ENCODE measurements at places on chromosomes 2 and 18. TPM values are rescaled to one million over a fixed set of nuclear protein-coding genes. Genes with fewer than 3 reads are reported as not detected.

Gene MYO5B
- 19.1 TPM for total RNA-seq

DNA sequence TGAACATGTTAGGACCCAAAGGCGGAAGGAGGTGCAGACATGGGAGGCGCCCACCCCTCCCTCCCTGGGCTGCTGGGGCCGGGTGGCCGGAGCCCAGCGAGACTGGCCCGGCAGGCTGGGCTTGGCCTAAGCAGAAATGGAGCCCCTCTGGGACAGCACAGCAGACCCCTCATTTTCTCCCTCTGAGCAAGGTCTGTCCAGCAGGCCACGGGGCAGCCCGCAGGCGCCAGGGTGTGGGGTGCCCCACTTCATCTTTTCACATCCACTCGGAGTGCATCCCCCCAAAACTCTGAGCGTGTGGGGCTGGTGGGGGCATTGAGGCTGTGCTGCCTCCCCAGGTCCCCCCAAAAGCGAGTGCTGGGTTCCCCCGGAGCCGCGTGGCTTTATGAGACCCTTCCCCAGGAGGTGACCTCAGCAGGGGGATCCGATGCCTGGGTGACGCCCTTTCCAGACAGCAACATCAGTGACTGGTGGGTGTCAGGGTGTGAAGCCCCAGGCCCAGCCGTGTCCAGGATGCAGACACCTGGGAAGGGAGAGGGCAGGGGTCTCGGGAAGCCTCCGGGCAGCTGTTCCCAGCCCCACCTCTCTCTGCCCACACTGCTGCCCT is 36.7 kb upstream of the GPC1 start:
- H3K27me3 ChIP-seq, result no peaks in the 10 kb centered on the region
- no peaks in the 10 kb centered on the region for H3K36me3 ChIP-seq
- H3K4me3 ChIP-seq, result no peak overlapping the region
- DNase-seq, result no peak
- H3K4me1 ChIP-seq, result no peaks in the 10 kb centered on the region

GRCh38 chr2:19140463-19141208 is 217.8 kb downstream of the OSR1 start:
- no peaks in the 10 kb centered on the region for H3K27me3 ChIP-seq
- no peaks in the 10 kb centered on the region for H3K36me3 ChIP-seq
- peaks cover 8% of the 10 kb centered on the region for H3K4me1 ChIP-seq

DNA sequence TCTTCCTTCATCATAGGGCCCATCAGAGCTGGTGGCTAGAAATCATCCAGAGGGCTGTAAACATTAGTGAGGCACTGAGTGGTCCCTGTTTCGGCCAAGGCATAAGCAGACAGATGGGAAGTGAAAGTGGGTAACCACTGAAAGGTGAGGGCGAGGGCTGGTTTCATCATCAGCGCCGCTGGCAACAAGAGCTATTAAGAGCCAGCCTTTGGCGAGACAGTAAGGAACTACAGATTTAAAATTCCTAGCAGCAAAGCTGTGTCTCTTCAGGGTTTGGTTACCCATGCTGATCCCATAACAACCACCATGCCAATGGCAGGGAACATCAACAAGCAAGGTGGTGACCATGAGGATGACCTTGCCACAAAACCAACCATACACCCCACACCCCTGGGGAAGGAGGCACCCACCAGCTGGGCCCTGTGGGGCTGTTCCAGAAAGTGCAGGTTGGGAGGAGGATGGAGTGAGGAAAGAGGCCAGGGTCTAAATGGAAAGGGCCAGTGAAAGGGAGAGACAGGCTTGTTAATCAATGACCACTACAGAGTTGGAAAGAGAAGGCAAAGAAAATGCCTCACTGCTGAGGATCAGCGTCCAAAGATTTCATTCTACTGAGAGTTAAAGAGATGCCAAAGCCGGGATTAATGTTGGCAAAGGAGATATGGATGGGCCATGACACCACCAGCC is 9.0 kb upstream of the SLC20A1 start:
- no peak for DNase-seq
- no peaks in the 10 kb centered on the region for H3K27me3 ChIP-seq
- H3K4me1 ChIP-seq, result peaks cover 2% of the 10 kb centered on the region
- no peak overlapping the region for H3K27ac ChIP-seq
- H3K36me3 ChIP-seq, result no peaks in the 10 kb centered on the region
- no peak overlapping the region for H3K4me3 ChIP-seq

DNA sequence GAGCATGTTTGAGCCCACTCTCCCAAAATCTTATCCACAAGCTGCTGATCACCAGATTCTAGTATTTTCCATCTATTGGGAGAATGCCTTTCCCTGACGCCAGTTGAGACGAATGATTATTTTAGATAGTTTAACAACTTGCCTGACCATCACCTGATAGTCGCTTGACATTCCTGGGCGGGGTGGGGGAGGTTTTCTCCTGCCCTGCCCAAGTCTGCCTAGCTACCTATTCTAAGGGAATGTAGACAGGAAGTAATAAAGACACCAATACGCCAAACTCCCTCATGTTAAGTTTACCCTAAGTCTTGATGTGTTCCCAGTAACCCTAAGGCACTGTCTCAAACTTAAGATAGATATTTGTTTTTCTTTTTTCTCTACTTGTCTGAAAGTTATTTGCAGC is 4.6 kb upstream of the ACAA2 start:
- no peak overlapping the region for H3K27ac ChIP-seq
- H3K27me3 ChIP-seq, result no peaks in the 10 kb centered on the region
- no peaks in the 10 kb centered on the region for H3K36me3 ChIP-seq
- no peaks in the 10 kb centered on the region for H3K4me1 ChIP-seq
- DNase-seq, result no peak
- H3K4me3 ChIP-seq, result no peak overlapping the region

Gene TMEM198
- total RNA-seq, result 25.6 TPM

- no peaks in the 10 kb centered on the region for H3K36me3 ChIP-seq
- H3K4me3 ChIP-seq, result no peak overlapping the region
- no peaks in the 10 kb centered on the region for H3K27me3 ChIP-seq
- no peaks in the 10 kb centered on the region for H3K4me1 ChIP-seq
- DNase-seq, result peak; percentile 66
- no peak overlapping the region for H3K27ac ChIP-seq
These were observed 547.2 kb upstream of the TMEFF2 start for GRCh38 chr2:192741889-192742288.

DNA sequence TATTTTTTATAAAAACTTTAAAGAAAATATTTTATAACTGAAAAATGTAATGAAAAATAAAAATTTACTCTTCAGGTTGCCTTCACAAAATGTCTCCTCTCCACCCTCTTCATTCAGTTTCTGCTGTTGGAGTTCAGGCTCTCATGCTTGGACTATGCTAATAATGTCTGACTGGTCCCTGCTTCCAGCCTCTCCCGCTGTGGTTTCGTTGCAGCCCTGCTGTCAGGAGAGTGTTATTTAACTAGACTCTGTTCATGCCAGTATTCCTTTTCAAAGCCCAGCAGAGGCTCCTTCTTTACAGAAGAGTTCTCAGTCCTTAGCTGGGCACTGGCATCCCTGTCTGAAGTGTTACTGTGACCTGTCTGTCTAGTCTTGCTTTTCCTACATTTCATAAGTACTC is 40.4 kb downstream of the CLIP4 start:
- H3K36me3 ChIP-seq, result no peaks in the 10 kb centered on the region
- H3K27me3 ChIP-seq, result no peaks in the 10 kb centered on the region
- H3K27ac ChIP-seq, result no peak overlapping the region
- H3K4me1 ChIP-seq, result peaks cover 13% of the 10 kb centered on the region
- H3K4me3 ChIP-seq, result no peak overlapping the region

Gene C2orf80
- not detected for total RNA-seq

GRCh38 chr2:157911750-157912149 is 35.6 kb upstream of the ACVR1 start:
- no peak for DNase-seq
- no peaks in the 10 kb centered on the region for H3K4me1 ChIP-seq
- H3K27me3 ChIP-seq, result no peaks in the 10 kb centered on the region

- no peaks in the 10 kb centered on the region for H3K36me3 ChIP-seq
- no peaks in the 10 kb centered on the region for H3K27me3 ChIP-seq
- H3K27ac ChIP-seq, result no peak overlapping the region
- no peak for DNase-seq
These were observed 189.3 kb downstream of the ANAPC1 start for GRCh38 chr2:111694700-111695101.

DNA sequence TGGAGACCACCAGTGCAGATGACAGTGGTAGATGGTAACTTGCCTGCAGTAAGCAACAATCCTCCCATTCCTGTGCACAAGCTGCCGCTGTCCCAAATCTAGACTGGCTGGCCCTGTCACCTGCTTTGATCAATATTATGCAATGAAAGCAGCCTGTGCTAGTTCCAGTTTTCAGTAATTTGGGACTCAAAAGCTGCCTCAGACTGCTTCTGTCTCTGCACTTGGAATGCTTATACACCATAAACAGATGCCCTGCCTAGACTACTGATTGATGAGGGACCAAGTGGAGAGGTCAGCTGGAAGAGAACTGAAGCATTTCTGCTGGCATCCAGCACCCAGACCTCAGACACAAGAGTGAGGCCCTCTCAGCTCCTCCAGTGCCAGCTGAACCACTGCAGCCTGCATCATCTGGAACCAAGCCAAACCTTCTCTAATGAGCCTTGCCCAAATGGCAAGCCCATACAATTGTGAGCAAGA is 24.9 kb downstream of the CCBE1 start:
- H3K27me3 ChIP-seq, result no peaks in the 10 kb centered on the region
- no peaks in the 10 kb centered on the region for H3K36me3 ChIP-seq
- H3K4me3 ChIP-seq, result no peak overlapping the region
- H3K4me1 ChIP-seq, result no peaks in the 10 kb centered on the region
- no peak for DNase-seq

Gene HOXD9
- total RNA-seq, result not detected

DNA sequence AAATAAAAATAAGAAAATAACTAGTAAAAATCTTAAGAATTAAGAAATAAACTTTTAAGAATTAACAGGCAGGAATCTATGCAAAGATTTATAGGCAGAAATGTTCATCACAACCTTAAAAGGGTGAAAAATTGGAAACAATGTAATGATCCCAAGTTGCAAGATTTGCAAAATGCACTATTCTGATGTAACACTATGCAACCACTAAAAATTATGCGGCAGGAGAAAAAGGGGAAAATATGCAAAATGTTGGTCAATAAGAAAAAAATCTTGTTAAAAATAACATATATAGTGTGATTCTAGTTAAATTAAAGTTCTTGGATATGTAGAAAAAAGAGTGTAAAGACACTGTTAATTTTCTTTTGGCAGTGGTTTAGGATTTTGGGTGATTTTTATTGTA is 132.8 kb downstream of the UPP2 start:
- no peaks in the 10 kb centered on the region for H3K36me3 ChIP-seq
- H3K27me3 ChIP-seq, result no peaks in the 10 kb centered on the region
- H3K4me3 ChIP-seq, result no peak overlapping the region
- no peak overlapping the region for H3K27ac ChIP-seq
- H3K4me1 ChIP-seq, result no peaks in the 10 kb centered on the region

DNA sequence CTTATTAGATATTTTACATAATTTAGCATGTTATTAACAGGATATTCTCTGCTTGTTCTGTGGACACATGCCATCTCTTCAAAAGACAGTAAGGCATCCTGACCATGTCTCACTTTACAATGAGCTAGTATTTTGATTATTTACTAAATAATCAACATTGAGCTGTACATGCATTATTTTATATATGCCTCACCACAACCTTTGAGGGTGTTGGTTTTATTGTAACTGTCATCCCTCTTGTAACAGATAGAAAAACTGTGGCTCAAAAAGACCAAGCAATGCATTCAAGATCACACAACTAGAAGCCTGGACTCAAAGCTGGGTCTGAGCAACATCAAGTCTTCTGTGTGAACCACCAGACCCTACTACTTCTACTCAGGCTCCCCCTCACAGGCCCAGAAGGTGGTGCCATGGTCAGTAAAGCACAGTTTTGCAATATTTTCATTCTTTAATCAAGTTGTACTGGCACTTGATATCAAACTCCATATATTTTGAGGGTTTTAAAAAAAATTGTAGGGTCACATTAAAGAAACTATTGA is 105.1 kb upstream of the ARL5A start:
- H3K4me3 ChIP-seq, result no peak overlapping the region
- DNase-seq, result no peak
- H3K27me3 ChIP-seq, result no peaks in the 10 kb centered on the region
- H3K27ac ChIP-seq, result no peak overlapping the region
- peaks cover 8% of the 10 kb centered on the region for H3K4me1 ChIP-seq

GRCh38 chr2:162030363-162031190 is 43.4 kb downstream of the DPP4 start:
- no peak overlapping the region for H3K27ac ChIP-seq
- H3K27me3 ChIP-seq, result no peaks in the 10 kb centered on the region
- H3K4me3 ChIP-seq, result no peak overlapping the region
- DNase-seq, result no peak

DNA sequence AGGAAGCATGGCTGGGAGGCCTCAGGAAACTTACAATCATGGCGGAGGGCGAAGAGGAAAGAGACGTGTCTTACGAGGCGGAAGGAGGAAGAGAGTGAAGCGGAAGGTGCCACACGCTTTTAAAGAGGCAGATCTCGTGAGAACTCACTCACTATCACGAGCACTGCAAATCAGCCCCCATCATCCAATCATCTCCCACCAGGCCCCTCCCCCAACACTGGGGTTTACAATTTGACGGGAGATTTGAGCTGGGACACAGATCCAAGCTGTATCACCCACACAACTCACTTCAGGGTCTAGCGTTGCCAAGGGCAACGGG is 5.1 kb upstream of the BOK start:
- peaks cover 10% of the 10 kb centered on the region for H3K4me1 ChIP-seq
- H3K27ac ChIP-seq, result no peak overlapping the region
- DNase-seq, result no peak

DNA sequence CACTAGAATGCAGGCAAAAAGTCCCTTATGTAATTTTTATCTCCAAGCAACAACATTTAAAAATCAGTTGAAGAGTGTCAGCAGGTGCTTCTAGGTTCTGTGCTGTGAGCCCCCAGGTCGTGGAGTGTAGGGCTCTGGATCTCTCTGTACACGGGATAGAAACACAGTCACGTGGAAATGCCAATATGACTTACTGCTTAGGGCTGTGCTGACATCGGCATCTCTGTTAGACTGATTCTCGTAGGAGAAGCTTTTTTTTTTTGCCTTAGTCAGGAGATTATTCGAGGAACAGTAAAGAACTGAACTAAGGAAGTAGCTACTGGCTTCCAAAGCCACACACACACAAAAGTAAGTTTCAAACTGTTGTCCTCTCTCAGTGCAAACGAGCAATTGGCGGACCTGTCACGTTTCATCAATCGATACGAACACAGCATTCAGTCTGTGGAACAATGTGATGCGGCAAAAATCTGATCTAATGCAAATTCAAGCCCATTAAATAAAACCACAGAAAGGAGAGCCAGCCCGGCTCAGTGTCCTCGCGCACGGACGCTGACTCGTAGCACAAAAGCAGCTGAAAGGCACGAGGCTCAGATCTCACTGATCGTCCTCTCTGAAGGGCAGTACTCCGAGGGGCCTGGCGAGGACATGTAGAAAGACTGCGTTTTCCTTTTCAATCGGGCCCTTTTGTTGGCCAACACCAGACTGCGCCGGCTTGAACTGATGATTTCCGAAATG is 41.5 kb downstream of the PRELID3A start:
- no peak overlapping the region for H3K4me3 ChIP-seq
- H3K27ac ChIP-seq, result no peak overlapping the region
- H3K27me3 ChIP-seq, result no peaks in the 10 kb centered on the region
- H3K4me1 ChIP-seq, result no peaks in the 10 kb centered on the region

- no peaks in the 10 kb centered on the region for H3K36me3 ChIP-seq
- no peak overlapping the region for H3K27ac ChIP-seq
- H3K4me1 ChIP-seq, result no peaks in the 10 kb centered on the region
- DNase-seq, result no peak
- H3K4me3 ChIP-seq, result no peak overlapping the region
These were observed 212.1 kb upstream of the NRXN1 start for GRCh38 chr2:51243892-51244535.

Gene CD8A
- 0.24 TPM for total RNA-seq

All from GM23338 (cell line).